ENCODE measurements at places on chromosomes 4 and X. TPM values are rescaled to one million over a fixed set of nuclear protein-coding genes. Genes with fewer than 3 reads are reported as not detected.

Gene OTUD4
- 76.1 TPM for total RNA-seq

DNA sequence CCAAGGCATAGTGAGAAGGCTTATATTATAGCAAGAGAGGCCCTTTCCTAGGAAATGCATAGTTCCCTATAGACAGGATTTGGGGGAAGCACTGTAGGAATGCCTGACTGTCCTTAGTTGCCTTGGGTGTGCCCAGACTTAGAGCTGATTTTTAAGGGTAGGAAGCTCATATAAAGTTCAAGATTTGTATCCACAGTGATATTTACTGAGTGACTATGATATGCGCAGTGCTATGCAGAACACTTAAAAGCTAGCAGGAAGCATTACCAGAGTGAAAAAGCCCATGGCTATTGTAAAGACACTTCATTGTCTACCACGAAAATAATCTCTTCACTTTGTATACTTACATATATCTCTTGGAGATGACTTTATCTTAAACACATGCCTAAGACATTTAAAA lies 50.1 kb upstream of the IL13RA1 start:
- DNase-seq, result no peak

DNA sequence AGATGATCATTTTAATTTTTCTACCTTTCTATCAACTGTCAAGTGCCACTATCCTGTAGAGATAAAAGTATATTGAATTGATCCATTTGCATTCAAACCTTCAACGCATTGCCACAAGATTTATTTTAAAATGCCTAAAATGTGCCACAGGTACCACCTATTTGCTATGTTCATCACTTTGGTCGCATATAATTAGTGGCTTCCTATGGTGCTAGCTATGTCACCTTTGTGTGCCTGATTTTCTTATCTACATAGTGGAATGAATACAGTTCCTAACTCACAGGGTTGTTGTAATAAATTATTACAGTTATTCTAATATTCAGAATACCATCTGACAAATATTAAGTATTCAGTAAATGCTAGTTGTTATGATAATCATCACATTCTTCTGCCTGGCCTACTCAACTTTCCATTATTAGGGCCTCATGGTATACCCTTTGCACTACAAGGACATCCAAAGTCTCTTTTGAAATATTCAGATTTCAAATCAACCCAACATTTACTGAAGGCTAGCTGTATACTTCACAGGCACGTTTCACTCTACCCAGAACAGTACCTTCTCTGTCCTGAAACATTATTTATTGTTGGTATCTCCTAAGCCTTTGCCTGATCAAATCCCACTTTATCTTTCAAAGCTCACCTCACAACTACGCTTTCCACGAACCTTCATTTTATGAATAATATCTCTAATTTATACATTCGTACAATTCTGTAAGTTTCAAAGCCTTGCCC lies 62.4 kb downstream of the ANXA10 start:
- DNase-seq, result no peak

Gene PHEX
- total RNA-seq, result 0.06 TPM

DNA sequence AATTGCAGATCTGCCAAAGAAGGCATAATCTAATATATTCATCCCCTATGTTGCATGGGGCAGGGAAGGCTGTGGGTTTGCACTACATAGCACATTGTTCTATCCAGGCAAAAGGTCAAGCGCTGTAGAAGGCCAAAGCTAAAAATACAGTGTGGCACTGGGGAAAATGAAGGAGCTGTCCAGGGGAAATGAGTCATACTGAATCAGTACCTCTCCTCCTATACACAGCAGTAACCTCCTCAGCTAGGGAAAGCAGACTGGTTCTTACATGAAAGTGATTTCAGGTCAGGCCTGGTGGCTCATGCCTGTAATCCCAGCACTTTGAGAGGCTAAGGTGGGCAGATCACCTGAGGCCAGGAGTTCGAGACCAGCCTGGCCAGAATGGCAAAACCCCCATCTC lies 31.0 kb upstream of the SLC25A4 start:
- DNase-seq, result no peak

GRCh38 chr4:91025241-91026148 lies 898.3 kb downstream of the CCSER1 start:
- no peak for DNase-seq
